ENCODE measurements at places on chromosomes 13 and 19.

DNA sequence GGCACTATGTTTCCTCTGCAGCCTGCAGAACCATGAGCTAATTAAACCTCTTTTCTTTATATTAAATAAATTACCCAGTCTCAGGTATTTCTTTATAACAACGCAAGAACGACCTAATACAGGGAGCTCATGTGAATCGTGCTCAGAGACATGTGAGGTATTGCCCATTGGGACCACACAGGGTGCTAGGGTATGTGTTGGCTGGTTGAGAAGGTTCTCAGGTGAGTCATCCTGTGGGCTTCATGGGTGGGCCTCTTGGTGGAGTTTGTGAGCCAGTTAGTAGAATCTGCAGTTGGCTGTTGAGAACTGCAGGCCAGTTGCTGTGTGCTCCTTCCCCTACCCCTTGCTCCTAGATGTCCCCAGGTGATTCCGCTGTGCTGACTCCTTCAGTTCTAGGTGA, 163.0 kb downstream of the HS6ST3 start:
- no peak for DNase-seq

DNA sequence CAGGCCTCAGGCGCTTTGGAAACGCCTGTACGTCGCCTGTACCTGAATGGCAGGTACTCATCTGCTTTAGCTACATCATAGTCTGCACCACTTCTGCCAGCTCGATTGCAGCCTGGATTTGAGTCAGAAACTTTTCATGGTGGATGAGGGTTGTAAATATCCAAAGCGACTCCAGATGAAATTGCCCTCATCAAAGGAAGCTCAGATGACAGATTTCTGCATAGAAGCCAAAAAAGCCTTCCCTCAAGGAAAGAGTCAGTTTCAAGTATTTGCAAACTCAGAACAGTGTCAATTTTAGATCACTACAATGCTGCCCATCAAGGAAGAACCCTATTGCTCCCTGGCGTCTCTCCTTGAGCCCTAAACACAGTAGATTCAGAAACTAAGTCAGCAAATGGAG, 38.8 kb upstream of the IGFL4 start:
- no peak for DNase-seq

DNA sequence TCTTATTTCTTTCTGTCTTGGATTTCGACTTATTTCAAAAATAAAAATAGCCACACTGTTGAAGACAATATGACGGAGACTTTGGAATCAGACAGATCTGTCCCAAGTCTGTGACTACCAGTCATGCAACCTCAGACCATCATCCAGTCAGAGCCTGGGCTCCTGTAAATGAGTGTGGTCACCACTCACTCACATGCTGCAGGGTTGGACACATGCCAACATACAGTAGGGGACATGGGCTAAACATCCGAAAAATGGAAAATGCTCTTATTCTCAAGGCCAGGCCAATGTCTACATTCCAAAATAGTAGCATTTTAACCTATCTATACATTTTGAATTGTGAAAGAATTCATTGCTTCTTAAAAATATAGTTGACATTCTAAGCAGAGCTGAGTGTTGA, 75.5 kb upstream of the EDNRB start:
- DNase-seq, result no peak

GRCh38 chr19:10334588-10335351, 1.4 kb upstream of the RAVER1 start:
- peak; percentile 27 for DNase-seq

DNA sequence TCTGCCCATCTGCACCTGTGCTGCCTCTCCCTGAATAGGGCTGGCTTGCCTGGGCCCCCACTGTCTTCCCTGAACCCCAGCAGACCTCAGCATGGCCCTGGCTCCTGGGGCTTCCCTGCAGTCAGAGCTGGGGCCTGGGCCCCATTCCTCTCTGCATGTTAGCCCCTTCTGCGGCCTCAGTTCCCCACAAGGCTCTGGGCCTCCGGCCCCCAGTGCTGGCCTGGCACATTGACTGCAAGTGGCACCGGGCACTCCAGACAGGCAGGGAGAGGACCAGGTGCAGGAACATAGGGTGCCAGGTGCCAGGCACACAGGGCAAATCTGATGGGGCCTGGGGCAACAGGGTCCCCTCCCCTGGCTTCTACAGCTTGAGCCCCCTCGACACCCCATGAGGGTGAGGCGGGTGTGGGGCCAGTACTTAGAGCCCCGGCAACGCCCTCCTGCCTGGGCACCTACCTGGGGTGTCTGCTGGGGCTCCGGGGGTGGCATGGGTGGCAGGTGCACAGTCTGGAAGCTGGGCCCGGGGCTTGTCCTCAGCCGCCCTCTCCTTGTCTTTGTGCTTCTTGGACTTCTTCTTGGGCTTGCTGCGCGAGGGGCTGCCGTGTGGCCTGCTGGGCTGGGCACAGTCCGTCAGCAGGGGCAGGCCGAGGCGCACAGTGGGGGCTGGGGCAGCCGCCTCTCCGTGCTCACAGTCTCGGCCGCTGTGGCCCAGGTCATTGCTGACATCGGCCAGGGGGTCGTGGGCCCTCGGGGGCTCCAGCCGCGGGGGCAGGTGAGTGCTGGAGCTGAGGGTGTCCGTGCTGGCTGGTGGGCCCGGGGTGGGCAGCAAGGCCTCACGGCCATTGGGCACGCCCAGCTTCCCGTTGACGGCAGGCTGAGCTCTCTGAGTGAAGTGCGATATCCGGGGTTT, 12.3 kb upstream of the ISYNA1 start:
- no peak for DNase-seq

DNA sequence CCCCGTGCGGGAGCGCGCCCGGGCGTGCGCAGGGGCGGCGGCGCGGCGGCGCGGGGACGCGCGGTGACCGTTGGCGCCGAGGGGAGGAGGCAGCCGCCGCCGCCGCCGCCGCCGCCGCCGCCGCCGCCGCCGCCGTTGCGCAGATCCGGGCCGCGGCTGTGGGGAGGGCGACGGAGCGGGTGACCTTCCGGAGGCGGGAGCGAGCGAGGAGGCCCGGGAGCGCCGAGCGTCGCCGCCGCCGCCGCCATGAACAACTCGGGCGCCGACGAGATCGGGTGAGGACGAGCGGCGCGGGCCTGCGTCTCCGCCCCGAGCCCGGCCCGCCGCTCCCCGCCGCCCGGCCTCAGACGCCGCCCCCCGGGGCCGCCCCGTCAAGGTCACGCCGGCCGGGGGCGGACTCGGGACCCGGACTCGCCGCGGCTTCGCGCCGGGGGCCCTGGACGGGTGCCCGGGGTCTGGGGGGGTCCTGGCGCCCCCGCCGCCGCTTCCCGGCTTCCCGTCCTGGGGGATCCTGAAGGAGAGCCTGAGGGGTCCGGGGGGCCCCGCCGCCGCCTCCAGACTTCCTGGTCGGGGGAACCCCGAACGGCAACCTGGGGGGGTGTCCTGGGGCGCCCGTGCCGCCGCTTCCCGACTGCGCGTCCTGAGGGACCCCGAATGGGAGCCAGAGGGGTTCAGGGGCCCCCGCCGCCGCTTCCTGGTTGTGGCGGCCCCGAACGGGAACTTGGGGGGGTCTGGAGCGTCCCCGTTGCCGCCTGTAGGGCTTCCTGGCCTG, at the start of gene DAZAP1:
Gene DAZAP1 (plus strand): TSS at position 59 of the 772 bp plus-strand sequence. CDS start 188 bp downstream, at position 247.
- DNase-seq, result no peak

DNA sequence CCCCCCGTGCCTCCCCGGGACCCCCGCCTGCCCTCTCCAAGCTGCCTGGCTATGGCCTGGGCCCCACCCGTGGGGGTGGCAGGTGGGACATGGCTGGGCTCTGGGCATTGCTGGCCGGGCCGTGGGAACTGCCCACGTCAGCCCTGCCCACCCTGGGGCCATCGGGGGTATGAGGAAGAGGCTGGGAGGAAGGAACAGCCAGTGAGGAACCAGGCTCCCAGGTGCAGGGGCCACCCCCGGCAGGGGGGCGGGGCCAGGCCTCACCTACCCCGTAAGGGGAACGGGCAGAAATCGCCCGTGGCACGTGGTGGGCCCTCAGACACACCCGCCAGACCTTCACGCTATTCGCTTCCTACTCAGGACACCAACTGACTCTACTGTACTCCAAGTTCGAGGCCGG, 22.4 kb downstream of the TCF3 start:
- DNase-seq, result no peak

- no peak for DNase-seq
These were observed 1039.5 kb upstream of the SLC10A2 start for GRCh38 chr13:104105418-104106355.

DNA sequence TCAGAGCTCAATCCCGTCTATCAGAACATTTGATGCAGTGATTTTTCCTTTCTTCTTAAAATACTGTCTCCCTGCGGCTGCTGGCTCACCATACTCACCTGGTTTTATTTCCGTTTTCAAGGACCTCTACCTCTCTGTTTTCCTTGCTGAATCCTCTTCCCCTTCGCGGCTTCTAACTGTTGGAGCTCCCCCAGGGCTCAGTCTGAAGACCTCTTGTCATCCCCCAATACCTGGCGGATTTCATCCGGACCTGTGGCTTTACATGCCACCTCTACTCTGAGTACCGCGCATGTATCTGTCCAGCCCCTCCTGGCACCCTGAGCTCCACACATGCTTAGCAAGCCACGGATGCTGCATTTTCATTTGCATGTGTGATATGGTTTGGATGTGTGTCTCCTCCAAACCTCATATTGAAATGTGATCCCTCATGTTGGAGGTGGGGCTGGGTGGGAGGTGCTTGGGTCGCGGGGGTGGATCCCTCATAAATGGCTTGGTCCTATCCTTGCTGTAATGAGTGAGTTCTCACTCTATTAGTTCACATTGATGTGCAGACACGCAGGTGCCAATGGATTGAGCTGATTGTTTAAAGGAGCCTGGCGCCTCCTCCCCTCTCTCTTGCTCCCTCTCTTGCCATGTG, 106.2 kb upstream of the LSM14A start:
- peak; percentile 51 for DNase-seq

DNA sequence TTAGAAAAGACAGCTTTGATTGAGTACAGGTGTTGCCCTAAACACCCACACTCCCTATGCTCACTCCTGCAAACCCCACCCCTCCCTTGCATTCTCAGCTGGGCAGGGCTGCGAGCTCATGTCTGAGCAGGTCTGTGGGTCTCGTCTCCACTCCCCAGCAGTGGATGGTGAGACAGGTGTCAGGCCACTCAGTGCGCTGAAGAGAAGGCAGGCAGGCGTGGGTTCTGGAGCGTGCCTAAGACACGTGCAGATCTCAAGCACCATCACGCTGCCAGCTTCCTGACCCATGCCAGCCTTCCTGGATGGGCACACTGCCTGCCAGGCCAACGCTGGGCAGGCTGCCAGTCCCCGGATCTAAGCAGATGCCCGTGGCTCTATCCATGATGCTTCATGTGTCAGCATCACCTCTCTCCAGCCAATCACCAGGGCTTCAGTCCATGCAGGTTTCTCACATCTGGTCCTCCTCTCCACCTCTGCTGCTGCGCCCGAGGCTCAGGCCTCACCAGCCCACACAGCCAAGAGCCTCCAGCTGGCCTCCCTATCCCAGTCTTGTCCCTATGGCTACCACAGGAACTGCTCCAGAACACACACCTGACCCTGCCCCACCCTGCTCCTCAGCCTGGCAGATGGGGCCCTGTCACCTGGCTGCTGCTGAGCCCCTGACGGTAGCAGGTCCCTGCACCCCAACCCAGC, 42.6 kb downstream of the EPS15L1 start:
- no peak for DNase-seq

GRCh38 chr19:11239377-11240000, at the start of gene ANGPTL8:
Gene ANGPTL8, plus strand, starts transcription at chr19:11239619. Its CDS starts 19 bp downstream, at chr19:11239638.
- no peak for DNase-seq

DNA sequence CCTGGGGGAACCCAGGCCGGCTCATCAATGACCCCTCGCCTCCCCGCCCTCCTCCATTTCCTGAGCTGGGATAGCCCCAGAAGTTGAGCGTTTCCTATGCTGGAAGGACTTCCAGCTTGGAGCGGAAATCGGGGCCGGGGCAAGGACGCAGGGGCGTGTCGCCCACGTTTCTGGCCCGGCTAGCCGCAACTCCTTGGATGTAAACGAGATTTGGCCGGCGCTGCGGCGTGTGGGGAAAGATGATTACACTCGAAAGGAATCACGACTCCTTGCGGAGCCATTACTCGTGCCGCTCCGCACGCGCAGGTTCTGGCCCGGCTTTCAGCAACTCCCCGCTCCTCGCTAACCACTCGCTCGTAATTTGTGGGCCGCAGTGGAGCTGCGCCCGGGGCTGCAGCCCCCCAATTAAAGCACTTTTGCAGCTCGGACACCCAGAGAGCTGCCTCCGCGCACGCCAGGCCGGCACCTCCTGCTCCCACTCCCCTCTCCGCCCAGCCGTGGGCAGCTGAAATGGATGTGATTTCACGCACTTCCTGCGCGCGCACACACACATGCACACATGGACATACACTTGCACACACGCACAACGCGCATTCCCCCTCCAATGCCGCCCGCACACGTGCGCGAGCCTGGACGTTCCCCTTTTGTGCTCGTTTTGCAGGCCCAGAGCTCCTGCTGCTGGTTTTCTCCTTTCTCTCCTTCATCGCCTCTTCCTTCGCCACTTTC, 15.7 kb downstream of the ZIC5 start:
- DNase-seq, result no peak

DNA sequence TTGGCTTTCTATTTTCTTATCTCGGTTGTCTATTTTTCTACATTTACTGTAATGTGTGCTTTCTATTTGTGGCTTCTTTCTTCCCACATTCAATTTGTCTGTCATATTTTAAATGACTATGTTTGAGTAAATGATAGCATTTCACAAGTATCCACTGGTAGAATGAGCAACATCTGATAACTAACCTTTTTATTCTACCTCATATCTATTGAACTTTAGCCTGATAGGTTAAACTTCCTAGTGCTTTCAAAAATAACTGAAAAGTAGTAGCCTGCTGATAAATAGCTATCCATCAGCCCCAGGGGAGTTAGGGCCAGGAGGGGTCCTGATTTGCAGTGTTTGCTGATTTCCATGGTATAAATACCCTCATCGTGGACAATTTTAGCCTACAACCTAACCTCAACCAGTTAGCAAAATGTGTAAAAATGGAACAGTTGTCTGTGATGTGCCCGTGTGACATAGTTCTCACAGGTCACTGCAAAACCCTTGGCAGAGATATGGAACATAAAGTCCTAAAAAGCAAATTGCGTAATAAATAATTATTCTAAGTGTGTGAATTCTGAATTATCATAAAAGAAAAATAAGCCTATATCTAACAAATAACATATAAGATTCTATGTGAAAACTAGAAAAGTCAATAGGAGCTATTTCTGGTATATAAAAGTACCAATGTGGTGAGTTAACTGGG, 32.1 kb downstream of the KCTD12 start:
- DNase-seq, result no peak

DNA sequence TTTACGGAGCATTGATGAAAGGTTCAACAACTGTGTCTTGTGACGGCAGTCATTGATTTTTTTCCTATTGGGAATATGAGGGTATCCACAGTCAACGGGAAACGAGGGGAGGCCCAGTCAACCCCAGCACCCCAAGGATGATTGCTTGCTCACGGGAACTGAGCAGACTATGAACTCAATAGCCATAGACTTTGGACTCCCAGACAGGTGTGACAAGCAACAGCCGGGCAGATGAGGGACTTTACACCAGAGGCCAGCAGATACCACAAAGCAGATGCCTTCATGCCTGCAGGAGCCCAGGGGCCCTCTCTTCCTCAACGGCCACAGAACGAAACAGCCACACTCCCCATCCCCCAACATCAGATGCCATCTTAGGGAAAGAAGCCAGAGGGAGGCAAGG, 80.3 kb upstream of the FLT1 start:
- DNase-seq, result no peak

GRCh38 chr19:10828981-10829821, 6.8 kb downstream of the TMED1 start:
- no peak for DNase-seq

Data from NCI-H748 treated with DMSO at 0.1 percent for 48 hours (cell line).